ENCODE measurements at places on chromosomes 5 and 9.

DNA sequence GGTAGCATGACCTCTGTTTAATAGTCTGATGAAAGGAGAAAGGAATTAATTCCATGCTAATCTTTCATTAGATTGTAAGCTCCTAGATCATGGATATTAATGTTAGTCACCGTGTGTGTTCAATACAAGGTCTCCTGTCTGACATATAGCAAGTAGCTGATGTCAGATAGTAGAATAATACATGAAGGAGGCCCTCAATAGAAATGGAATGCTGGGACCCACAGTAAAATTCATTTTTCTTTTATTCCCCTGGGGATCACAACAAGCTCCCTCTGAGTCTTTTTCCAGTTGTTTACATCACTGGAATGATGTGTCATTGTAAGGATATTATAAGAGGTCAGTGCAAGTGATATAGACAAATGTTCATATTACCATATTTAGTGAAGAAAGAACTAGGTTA, 240.3 kb upstream of the TRPC7 start:
- DNase-seq: no peak

DNA sequence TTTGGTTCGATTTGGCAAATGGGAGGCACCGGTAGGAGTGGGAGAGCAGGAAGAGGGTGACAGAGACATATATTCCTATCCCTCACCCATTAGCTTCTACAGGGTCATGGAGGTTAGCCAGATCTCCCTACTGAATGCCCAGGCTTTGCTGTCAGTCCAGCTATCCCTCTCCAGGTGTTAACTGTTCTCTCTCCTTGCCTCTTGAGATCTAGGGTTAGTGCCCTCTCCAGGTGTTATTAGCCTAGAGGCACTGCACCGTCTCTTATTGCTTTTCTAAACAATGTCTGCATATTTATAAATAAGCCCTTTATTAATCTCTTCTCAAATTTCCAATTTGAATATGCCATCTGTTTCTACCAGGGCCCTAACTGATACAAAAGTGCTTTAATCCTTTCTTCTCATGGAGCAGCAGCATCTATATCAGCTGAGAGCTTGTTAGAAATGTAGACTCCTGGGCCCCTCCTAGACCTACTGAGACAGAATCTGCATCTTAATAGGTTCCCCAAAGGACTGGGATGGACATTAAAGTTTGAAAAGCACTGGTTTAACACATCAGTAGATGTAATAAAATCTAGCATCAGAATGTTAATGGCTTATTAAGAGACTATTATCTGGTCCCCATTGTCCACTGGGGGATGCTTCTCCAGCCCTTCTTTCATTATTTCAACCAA, 322.5 kb upstream of the SLC24A2 start:
- DNase-seq: no peak

DNA sequence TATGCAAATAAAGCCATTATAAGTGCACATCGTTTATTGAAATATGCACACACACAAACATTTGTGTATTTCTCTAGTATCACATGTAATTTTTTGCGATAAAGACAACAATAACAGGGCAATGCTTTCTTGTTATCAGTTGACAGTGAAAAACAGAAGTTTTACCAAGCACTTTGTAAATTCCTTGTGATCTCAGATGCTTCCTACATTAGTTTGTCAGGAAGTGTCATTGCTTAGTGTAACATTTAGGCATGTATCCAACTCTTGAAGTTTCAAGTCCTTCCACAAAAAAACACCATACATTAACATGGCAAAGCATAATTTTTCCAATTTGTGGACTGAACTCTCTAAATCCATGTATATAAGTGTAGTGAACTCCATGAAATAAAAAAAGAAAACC, 46.4 kb downstream of the MOCS2 start:
- no peak for DNase-seq

DNA sequence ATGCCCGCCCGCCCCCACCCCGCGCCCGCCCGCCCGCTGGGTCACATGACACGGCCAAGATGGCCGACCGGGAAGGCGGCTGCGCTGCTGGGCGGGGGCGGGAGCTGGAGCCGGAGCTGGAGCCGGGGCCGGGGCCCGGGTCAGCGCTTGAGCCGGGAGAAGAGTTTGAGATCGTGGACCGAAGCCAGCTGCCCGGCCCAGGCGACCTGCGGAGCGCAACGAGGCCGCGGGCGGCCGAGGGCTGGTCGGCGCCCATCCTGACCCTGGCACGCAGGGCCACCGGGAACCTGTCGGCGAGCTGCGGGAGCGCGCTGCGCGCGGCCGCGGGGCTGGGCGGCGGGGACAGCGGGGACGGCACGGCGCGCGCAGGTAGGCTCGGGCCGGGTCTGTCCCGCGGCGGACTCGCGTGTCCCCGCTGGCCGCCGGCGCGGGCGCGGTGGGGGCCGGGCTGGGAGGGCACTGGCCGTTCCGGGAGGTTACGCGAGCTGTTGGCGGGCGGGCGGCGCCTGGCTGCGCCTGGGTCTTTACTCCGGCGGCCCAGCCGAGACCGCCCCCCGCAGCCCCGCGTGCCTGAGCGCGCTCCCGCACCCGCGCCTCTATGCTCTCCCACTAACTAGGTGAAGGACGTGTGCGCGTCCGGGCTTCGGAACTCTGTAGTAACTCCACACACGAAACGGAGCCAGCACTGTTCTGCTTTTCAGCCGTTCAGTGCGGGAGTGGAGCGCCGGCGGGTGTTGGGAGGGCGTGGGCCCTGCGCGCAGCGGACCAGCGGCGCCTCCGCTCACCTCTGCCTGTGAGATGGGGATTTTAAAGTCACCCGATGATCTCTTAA, at the start of gene RUFY1:
TSS of gene RUFY1 (plus strand) at position 44 of the 832 bp plus-strand sequence. CDS start at position 60, 16 bp downstream.
- peak; percentile 66 for DNase-seq

- no peak for DNase-seq
Measured at GRCh38 chr5:103511554-103511885, 51.1 kb downstream of the NUDT12 start.

- no peak for DNase-seq
Measured at GRCh38 chr5:77637170-77637997, 1.1 kb downstream of the OTP start.

DNA sequence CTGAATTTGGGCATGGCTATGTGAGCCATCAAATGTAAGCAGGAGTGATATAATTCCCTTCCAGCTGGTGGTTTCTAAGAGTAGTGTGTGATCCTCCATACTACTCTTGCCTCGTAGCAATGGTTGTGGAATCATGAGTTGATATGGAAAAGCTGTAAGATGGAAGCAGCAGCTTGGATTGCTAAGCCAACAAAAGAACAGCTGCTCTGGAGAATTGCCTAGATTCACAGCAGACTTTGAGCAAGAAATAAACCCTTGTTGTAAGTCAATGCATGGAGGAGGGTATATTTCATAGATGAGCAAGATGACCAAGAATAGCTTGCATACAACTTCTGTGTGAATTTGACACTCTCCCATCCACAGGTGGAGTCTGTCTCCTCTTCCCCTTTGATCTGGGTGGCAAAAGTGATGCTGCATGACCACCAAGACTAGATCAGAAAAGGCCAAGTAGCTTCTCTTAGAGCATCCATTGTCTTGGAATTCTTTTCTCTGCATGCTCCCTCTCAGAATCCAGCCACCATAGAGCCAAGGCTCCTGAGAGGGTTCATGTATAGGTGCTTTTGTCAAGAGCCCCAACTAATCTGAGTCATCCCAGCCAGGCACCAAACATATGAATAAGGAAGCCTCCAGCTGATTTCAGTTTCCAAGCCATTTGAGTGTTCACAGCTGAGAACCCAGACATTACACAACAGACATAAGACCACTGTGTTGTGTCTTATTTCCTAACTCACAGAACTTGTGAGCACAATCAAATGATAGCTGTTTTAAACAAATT, 79.0 kb downstream of the PRLR start:
- no peak for DNase-seq

DNA sequence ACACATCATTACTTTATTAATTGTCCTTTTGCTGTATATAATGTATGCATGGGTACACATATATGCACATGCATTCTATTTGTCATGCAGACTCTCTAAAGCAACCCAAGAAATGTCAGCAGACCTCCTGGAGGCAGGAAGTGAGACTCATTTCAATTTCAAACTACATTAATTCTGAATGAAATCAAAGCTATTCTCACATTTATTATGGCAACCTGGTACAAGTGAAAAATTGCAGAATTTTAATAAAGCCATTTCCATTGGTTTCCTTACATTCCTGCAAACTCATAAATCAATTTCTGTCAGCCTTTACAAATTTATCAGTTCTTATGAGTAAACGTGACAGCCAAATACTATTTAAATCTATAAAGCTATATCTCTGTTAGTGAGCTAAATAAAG, 430.4 kb upstream of the NUDT12 start:
- no peak for DNase-seq

GRCh38 chr9:106953174-106953573, 90.2 kb downstream of the ZNF462 start:
- no peak for DNase-seq

- DNase-seq: no peak
Measured at GRCh38 chr9:91395553-91396471, 27.8 kb downstream of the NFIL3 start.

GRCh38 chr9:4922730-4923129, 62.3 kb upstream of the JAK2 start:
- DNase-seq: no peak

DNA sequence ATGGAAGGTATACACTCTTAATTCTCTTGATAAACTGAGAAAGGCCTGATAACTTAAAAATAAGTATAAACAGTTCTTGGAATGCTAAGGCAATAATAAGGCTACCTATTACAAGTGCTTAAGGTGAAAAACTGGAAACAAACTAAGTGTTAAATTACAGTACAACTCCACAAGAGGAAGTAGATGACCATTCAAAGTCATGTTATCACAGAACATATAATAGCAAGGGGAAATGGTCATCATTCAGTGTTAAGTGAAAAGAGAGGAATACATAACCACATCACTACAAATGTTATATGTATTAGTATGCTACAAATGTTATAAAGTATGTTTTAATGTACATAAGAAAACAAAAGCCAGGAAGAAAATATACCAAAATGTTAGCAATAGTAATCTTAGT, 135.9 kb downstream of the CCDC192 start:
- no peak for DNase-seq

DNA sequence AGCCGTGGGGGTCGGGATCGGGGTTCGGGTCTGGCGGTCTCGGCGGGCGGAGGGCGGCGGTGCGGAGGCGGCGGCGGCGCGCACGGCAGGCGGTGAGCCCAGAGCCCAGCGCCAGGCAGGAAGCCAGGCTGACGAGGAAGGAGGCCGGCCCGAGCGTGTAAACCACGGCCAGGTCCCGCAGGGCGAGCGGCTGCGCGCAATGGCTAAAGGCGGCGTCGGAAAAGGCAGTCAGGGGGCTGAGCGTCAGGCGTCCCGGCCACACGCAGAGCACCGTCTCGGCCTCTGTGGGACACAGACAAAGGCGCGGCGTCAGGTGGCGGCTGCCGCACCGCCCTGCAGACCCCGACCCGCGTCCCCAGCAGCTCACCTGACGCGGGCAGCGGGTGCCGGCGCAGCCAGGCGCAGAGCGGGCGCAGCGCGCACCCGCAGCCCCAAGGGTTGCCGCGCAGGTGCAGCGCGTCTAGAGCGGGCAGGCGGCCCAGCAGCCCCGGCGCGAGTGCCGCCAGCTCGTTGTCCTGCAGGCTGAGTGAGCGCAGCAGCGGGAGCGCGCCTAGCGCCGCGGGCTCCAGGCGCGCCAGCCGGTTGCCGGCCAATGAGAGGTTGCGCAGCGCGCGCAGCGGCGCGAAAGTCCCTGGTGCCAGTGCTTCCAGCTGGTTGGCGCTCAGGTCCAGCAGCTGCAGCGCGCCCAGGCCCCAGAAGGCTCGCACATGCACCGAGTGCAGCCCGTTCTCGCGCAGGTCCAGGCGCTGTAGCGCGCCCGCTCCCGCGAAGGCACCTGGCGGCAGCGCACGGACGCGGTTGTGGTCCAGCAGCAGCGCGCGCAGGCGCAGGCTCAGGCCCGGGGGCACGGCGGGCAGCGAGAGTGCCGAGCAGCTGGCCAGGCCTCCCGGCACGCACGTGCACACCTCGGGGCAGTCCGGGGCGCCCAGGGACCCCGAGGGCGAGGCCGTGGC, 671 bp downstream of the LRRC26 start:
- no peak for DNase-seq

DNA sequence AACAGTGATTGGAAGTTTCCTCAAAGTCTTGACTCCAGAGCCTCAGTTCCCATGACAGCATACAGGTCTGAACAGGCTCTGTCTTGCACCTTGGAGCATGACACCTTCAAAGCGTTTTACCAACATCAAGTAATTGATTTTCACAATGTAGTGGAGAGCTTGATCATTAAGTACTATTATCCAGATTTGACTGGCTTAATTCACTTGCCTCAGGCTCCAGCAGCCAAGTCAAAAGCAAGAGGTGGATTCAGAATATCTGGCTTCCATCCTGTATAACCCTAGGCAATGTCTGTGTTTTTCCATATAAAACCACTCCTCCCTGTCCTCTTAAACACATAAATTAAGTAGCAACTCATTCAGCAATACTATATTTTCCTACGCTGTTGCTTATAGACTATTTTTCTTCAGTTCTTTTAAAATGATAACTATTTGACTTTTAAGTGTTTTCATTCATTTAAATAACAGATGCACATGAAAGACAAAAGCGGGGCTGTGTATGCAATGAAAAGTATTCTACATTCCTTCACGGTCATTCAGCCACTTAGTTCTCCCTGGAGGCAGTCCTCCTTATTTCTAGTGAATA, 150.8 kb upstream of the RANBP3L start:
- DNase-seq: no peak

- DNase-seq: no peak
Measured at GRCh38 chr5:206927-207536, 10.9 kb downstream of the CCDC127 start.

DNA sequence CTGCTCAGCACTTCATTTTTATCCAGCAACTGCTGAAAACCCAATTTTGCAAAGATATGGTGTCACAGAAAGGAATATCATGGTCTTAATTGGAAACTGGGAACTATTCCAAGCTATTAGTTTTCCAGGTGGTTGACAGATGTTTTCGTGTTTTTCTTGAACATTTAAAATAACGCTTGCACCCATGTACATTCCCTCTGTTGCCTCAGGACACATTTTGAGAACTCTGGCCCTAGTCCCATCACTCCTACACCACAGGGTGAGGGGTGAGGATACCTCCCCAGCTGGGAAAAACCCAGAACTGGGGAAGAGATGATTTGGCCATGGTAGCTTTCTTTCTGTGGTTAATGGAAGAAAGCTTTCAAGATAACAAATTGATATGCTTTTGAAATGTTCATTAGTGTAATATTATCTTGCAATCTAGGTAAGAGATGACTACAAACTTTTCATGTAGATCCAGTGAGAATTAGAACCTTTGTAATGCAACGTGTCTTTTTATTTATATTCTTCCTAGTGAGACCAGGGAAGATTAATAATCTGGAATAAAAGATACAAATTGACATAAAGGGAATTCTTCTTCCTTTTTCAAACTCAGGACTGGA, 627.0 kb downstream of the RAB3C start:
- no peak for DNase-seq

- no peak for DNase-seq
Measured at GRCh38 chr9:28782630-28783029, 1209.3 kb upstream of the C9orf72 start.

- DNase-seq: no peak
Measured at GRCh38 chr9:15693701-15694100, 140.9 kb downstream of the CCDC171 start.

DNA sequence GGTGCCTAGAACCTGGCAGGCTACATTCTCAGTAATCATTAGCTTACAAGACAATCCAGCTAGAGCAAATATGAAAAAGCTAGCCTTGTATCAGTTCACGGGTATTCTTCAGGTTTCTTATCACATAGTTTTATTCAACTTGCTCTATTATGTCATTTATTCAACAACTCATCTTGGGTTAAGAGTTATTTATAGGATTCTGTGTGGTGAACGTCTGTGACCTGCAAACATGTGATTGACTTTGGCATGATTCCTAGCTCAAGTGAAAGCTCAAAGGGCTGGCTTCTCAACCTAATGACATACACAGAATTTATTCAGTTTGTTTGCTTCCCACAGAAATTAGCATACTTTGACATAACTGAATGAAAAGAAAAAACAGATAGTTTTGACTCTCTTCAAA, 173.1 kb downstream of the PLPPR1 start:
- DNase-seq: no peak

Measured in stimulated activated CD4-positive, alpha-beta T cell treated with anti-CD3 and anti-CD28 coated beads, Interleukin-1b, Interleukin-23, amount 100 ng/mL, for 1 hour (primary cell).